ENCODE measurements at places on chromosomes 2 and 18.
A peak's percentile ranks its signal among the peaks of the same experiment; 100 is the strongest.

GRCh38 chr2:85158559-85159273 lies 25.5 kb downstream of the TCF7L1 start:
- DNase-seq: no peak

DNA sequence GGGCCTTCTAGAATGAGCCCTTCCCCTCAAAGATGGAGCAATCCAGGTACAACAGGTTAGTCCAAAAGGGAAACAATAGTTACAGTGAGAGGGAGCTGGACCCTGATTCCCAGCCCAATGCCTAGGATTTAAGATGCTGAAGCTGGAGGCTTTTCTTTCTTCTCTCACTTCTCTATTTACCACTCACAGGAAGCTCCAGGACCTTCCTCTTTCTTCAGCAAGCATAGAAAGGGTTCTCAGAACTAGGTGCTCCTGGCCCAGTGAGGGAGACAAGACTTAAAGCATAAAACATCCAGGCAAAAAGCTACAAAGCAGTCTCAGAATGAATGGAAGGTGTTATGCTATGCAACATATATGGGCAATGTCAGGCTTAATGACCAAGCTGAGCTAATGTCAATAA lies 279.0 kb downstream of the SRBD1 start:
- DNase-seq: no peak

- peak; percentile 23 for DNase-seq
Observed at GRCh38 chr2:69177785-69178636, 165.0 kb downstream of the ANTXR1 start.

DNA sequence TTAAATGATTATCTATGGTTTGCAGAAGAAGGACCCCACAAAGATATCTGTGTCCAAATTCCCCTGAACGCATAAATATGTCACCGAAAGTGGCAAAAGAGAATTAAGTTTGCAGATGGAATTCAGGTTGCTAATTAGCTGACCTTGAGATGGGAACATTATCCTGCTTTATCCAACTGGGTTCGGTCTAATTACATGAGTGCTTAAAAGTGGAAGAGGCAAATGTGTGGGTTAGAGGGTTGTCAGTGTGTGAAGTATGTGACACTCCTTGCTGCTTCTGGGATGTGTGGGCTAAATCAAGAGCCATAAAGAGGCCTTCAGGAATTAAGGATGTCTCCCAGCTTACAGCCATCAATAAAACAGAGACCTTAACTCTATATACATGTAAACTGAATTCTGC lies 53.5 kb downstream of the CDH19 start:
- DNase-seq: no peak

DNA sequence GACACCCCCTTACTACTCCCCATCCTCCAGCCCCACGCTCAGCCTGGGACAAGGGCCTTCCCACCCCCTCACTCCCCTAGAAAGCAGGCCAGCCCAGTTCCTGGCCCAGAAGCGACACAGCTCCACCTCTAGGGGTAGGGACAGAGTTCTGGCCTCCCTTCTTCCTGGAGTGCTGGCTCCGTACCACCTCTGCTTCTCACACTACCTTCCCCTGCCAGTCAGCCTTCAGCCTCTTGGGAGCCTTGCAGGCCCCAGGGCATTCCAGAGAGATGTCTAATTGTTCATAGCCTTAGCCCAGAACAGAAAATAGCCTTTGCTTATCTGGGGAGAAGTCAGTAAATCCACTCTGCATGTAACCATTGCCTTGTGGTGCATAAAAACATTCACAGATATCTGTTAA lies 13.1 kb upstream of the CATIP start:
- DNase-seq: no peak

DNA sequence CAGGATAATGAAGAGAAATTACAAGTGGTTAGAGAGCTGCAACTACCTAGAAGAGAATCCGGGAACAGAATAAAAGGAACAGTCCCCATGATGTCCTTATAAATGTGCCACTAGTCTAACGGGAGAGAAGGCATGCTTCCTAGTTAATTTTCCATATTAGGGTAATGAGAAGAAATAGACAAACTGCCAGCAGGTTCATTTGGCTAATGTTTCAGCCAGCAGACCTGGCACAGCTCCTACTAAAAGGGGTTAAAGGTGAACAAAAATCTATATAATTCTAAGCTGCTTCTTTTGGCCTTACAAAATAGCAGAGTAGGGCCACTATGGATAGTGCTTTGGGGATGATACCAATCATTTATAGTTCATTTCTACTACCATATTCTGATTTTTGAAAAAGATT lies 845.3 kb upstream of the GCFC2 start:
- no peak for DNase-seq

GRCh38 chr2:134362152-134362668 lies 108.3 kb downstream of the MGAT5 start:
- no peak for DNase-seq

DNA sequence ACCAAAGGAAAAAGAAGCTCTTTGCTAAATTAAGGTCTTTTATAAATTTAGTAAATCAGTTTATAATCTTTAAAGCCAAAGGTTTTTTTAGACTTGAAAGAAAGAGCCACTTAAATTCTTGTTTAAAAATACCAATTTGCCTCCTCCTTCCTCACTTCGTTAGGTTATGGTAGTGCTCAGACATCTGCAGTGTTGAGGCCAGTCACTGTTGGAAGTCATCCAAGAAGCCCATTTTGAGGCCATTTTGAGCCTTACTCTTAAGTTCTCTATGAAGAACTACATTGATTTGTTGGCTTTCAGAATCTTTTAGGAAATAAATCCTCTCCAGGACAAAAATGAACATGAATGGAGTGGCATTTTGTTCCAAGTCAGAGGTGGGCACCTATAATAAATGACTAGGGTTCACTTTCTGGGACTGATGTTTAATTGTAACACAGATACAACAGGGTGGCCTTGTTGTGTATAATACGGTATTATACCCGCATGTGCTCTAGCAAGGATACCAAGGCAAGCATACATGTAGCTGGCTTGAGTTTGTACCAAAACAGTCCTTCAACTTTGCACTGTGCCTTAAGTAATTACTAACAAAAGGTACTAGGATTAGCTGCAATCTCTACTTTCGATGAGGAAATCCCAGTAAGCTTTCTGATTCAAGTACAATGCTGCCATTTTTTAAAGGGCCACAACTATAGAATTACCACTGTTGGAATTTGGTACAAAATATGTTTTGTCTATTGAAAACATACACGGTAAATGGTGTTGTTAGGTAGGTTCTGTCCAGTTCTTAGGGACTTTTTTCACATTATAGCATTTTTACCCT lies 22.8 kb downstream of the SLC66A3 start:
- DNase-seq: no peak

- no peak for DNase-seq
Observed at GRCh38 chr2:136986605-136987221, 221.4 kb downstream of the THSD7B start.

DNA sequence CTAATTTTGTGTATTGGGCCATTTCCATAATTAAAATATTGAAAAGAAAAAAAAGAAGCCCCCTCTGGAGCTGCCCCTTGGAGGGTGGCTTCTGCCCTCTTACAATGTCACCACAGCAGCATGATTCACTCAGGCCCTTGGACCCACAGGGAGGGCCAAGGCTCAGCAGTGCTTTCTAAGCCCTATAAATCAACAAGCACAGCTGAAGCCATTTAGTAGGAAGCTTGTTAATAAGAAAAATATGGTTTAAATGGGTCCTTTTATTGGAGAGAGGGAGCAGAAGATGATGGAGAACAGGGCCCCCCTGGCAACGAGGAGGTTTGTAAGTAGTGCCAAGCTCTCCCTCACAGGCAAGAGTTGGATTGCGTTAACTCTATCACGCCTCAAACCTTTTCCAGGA lies 107.6 kb upstream of the FZD7 start:
- no peak for DNase-seq

- no peak for DNase-seq
Observed at GRCh38 chr2:40317761-40318160, 134.1 kb downstream of the SLC8A1 start.

DNA sequence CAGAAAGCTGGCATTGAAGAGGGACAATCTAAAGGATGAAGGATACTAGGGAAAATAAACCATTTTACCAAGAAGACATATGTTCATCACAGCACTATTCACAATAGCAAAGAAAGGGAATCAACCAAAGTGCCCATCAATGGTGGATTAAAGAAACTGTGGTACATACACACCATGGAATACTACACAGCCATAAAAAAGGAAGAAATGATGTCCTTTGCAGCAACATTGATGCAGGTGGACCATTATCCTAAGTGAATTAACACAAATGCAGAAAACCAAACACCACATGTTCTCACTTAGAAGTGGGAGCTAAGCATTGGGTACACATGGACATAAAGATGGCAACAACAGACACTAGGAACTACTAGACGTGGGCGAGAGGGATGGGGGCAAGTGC lies 7.2 kb upstream of the MFF start:
- no peak for DNase-seq

DNA sequence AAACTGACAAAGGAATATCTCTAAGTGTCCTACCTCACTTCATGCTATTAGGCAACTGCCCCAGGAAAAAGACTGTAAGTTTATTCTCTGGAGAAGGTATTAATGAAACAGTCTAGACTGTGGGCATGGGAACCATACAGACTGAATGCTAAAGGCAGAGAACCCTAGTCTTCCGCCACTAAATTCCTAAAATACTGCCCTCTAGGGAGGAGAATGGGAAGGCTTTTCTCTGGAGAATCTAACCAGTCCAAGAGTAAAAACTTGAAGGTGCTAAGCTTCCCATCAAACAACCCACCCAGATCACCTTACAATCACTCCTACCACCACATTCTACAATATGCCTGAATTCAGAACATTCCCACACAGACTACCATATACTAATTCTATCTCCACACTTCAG lies 3.4 kb downstream of the SRBD1 start:
- DNase-seq: no peak

DNA sequence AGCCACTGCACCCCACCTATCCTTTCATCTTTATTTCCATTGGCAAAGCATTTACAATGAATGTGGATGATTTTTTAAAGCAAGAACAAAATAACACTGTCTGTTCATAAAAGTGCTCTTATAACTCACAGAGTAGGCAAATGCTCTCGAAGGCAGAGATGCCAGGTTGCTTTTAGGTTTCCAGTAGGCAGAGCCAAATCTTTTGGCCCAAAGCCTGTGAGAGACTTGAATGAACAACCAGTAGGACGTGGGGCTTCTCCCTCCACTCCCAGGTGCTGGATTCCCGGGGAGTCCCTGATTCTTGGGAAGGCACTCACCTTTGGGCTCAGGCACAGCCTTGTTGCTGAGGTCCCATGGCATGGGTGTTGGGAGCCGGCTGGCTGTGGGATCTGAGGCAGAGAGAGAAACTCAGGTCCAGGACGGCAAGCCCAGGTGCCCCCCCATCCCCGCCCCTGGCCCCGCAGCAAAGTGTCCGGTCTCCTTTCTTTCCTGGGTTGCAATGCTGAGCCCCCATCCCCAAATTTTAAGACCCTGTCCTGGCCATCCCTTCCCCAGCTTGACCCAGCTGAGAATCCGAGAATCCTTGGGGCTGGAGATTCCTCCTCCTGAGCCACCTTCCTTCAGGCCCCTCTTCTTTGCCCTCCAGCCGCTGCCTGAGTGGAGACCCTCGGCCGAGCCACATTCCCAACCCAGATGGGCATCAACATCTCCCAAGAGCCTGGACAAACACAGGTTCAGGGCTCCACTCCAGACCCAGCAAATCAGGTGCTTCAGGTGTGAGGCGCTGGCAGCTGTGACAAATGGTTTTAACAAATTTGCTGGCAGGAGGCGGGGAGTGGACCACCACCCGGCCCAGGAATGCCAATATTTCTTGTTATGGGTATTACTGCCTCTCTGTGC lies 5.8 kb downstream of the NEURL3 start:
- DNase-seq: no peak

- DNase-seq: no peak
Observed at GRCh38 chr18:73674125-73674865, 473.3 kb downstream of the FBXO15 start.

GRCh38 chr2:71462641-71463341 lies 9.4 kb downstream of the DYSF start:
- no peak for DNase-seq

DNA sequence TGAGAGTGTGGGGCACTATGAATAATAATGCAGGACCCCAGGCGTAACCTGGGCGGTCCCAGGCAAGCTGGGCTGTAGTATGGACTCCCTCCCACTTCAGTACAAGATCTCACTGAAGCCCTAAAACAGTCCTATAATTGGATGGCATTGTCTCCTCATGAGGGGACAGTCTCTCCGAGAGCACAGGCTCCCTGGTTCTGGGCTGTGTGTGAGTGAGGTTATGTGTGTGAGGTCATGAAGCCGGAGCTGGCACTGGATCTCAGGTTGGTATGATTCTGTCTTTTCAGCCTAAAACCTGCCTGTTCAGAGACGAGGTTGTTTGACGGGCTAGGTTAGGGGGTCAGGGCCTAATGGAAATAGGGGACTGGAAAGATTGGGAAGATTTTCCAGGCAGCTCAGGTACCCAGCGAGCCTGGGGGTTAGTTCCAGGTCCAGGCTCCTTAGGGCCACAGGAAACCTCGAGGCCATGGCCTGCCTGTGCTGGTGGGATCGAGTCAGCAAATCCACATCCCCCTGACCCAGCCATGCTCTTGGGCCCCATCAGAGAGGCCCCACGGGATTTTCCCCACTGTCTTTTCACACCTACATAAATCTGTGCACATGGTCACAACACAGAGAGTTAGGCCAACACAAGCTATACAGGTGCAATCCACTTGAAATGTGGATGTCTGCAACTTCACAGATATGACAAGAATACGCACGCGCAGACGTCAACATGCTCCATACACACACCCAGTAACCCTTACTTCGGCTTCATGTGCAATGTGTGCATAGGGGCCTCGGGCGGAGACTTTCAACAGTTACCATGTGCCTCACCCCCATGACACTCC lies 94.8 kb downstream of the INHBB start:
- no peak for DNase-seq

GRCh38 chr2:85847051-85847588 lies 41.7 kb downstream of the ST3GAL5 start:
- no peak for DNase-seq

DNA sequence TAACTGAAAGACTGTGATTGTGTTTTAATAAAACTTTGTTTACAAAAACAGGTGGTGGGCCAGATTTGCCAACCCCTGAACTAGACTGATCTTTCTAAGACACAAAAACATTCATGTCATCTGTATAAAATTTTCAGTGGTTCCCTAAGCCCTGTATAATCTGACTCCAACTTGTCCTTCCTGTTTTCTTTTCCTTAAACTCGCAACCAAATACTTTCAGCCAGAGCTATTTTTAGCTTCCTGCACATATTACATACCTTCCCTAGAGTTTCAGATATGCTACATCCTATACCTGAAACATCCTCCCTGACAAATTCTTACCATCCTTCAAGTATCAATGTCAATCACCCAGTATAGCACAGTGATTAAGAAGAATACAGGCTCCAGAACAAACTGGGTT lies 4.8 kb downstream of the GCFC2 start:
- DNase-seq: no peak

All from keratinocyte (primary cell).